Inflammatory macrophage (primary cell): ENCODE measurements at places on chromosomes 3 and 15.
A peak's percentile ranks its signal among the peaks of the same experiment; 100 is the strongest.

DNA sequence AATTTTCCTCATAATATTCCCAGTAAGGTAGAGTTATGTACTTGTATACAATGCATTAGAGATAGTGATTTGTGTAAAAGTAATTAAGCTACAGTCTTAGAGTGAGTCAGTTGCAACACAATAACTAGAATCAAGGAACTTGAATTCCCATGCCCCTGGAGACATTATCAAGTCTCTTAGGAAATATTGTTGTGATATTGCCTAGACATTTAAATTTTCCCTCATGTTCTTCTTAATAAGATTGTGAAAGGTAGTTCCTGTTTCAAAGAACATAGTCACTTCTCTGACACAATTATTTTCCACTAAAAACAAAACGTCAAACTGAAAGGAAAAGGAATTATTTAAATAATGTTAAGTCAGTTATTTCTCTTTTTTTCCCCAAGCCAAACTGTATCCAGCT, 13.0 kb upstream of the ATP1B3 start:
- DNase-seq: peak; percentile 98

DNA sequence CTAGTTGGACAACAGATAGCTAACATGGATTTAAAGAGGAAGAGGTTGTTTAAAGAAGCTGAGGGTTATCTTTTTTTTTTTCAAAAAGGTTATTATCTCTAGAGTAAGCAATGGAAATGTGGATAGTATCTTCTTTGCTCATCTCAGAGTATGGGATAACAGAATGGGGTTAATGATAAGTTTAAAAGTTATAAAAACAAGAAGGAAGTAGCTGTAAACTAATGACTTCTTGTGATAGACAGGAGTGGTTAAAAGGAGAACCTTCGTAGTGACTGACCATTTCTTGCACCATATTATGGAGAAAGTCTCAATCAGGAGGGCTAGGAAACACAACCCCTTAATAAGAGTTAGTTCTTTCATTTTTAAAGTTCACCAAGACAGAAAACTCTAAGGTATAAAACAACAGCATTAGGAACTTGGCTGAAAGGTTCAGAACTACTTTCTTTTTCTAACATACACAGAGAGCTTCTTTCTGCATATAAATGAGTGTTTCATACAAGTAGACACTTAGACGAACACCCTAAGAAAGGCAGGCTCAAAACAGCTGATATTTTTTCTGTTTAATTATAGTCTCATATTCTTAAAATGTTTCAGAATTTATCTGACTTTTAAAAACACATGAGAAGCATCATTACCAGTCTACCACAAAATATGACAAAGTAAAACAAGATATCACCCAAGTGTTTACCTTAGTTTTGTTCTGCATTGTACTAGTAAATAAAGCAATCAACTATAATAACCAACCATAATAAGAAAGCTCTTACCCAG, 140.0 kb downstream of the MEIS2 start:
- no peak for DNase-seq

- DNase-seq: no peak
These were observed 270.2 kb upstream of the THBS1 start for GRCh38 chr15:39310633-39311032.

DNA sequence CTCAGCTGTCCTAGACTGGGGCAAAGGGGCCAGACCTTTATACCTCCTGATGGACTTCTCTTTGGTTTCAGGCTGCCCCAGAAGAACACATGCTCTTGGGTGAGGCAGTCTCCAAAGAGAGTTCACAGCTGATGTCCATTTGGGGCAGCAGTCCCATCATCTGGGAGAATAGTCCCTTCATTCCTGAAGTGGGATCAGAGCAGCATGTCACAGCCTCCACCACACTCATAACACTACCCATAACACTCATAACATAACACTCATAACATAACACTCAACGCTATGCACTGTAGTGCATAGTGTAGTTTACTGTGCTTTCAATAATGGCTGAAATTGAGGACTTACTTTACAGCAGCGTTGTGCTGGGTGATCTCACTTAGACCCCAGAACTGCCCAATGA, 36.7 kb upstream of the PLCL2 start:
- no peak for DNase-seq

GRCh38 chr15:43489191-43489590, 3.8 kb downstream of the TP53BP1 start:
- no peak for DNase-seq

- no peak for DNase-seq
These were observed 150.5 kb upstream of the PRR20G start for GRCh38 chr3:127438371-127438770.

GRCh38 chr15:101092156-101092866, 159.5 kb downstream of the CHSY1 start:
- DNase-seq: peak; percentile 78

GRCh38 chr15:56776839-56777238, 43.5 kb upstream of the ZNF280D start:
- DNase-seq: no peak

DNA sequence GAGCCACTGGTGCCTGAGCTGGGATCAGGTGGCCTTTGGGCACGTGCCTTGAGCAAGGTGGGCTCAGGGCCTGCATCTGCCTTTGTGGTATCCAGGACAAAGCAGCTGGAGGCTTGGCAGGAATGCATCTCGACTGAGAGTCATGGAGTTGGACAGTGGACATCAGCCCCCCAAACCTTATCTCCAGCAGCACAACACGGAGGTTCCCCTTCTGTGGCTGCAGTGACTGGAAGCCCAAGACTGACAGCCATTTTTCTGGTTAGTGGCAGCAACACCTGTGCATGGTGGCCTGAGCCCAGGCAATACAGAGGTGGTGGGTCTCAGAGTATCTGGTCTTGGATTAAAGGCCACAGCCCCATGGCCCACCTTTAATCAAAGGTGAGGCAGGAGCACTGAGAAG, 27.8 kb upstream of the TSEN2 start:
- no peak for DNase-seq

GRCh38 chr3:52792961-52793695, 1.5 kb upstream of the ITIH3 start:
- DNase-seq: no peak

- no peak for DNase-seq
These were observed 38.4 kb downstream of the RASGRF1 start for GRCh38 chr15:79051941-79052731.

GRCh38 chr15:73374604-73375003, 5.8 kb upstream of the HCN4 start:
- no peak for DNase-seq

- DNase-seq: no peak
These were observed 37.6 kb downstream of the ADAMTS9 start for GRCh38 chr3:64650096-64650622.

- DNase-seq: peak; percentile 30
These were observed 61.0 kb upstream of the PPARG start for GRCh38 chr3:12227833-12228232.

GRCh38 chr15:46714950-46715349, 1002.4 kb upstream of the SEMA6D start:
- DNase-seq: no peak

DNA sequence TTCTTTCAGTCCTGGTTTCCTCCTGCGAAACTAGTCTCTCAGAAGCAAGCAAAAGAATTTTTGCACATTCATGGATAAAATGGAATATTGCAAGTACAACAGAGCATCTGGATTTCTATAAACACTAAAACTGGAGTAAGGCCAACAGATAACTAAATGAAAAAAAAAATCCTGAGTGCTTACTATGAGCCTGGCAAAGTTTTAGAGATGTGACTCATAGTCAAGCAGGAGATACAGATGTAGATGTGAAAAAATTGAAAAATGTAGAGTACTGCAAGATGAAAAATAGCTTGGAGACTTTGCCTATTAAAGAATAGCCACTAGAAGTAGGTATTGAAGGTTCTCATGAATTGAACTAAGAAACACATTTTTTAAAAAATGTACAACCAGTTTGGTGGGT, 397.4 kb downstream of the OTOL1 start:
- DNase-seq: no peak

DNA sequence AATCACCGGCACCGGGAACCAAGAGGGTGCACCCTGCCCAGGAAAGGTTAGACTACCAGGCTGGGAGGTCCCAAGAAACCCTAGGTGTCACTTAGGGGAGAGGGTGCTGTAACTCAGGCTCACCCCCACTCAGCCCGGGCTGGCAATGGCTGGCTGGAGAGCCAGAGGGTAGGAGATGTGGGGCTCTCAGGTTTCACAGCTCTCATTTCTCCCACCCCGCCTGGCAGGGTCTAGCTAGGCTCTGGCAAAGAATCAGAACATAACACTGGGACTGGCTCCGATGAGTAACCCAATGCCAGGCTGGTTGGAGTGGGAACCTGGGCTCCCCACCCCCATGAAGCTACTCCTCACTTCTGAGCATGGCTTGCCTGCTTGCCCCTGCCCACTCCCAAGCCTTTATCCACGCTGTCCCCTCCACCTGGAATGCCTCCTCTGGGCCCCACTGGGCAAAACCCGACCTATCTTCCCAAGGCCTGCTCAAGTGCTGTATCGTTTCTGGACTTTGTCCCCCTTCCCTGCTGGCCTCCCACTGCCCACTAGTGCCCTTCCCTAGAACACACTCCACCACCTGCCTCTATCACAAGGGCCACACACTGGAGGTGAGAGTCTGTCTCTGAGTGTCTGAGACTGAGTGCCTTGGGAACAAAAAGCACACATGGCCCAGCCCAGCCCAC, 2.0 kb downstream of the CIB2 start:
- no peak for DNase-seq

DNA sequence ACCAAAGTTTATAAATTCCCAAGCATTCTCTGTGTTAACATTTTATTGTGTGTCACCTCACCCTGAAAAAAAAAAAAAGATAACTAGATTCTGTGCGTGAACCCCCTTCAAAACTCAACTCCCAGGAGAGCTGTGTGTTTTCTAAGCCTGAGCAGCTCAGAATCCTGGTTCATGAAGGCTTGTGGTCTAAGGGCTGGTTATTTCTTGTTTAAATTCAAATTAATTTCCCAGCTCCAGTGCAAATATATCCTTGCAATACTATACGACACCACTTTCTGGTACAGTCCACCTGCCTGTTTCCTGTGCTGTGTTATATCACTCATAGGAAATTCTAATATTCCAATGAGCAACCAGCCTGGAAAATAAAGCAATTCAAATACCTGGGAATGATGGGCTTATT, 23.4 kb upstream of the MYZAP start:
- no peak for DNase-seq

- DNase-seq: no peak
These were observed 477.4 kb downstream of the RSL24D1 start for GRCh38 chr15:54719325-54719724.

GRCh38 chr3:125179143-125179883, 33.2 kb downstream of the SLC12A8 start:
- DNase-seq: no peak

DNA sequence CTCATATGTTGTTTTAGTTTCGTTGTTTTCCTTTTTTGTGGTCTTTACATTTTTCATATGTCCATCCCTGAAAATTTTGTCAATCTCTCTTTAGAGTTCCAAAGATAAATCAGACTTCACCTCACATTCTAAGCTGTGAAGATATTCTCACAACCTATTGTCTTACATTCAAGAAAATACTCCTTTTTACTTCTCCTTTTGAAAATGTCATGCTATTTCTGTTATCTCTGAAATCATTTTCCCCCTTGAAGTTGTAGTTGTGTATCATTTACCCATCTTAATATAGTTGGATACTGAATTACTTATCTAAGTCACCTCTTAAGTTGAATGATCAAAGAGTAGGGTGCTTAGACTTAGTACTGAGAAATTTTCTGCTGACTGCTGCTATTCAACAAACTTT, 74.3 kb downstream of the DCUN1D1 start:
- no peak for DNase-seq

DNA sequence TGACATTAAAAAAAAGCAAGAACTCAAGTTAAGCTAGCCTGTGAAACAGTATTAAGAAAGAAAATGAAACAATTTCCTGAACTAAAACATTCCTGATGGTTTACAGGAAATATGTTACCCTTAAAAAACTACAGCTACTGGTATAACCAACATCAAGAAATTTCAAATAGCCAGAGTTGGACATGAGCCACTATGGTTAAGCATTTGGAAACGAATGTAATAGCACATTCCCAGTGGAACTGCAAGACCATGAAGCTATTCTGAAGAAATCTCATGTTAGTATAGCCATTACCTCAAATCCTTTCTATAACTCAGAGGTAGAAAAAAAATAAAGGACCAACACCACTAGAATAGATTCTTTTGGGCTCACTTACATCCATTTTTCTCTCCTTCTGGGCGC, 30.2 kb downstream of the CPNE4 start:
- no peak for DNase-seq

DNA sequence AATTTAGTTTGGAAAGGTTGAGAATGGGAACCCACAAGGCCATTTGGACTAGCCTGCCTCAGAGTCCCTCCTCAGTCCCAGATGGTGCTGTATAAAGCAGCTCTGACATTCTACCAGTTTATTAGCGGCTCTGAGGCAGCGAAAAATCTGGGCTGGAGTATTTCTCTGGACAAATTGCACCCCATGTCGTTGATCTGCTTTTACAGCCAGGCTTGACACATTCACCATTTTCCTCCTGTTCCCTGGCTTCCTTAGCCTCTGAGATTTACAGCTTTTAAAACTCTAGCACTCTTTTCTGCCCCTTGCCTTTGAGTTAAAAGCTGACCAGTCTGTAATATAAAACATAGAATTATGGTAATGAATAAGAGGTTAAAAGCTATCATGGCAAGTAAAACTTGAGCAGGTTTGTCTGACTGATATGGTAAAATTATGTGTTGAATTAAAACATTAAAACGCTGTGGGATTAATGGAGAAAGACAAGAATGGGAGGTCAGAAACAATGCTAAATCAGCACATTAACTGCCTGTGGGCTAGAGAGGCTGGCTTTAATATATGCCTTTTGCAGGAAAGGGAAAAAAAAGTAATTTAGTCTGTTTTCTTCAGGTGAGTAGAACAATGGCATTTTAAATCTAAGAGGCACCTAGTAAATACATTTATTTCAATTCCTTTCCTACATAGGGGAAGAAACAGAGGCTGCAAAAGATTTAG, 131.2 kb downstream of the MCTP2 start:
- DNase-seq: no peak

GRCh38 chr3:161781381-161781780, 284.8 kb downstream of the OTOL1 start:
- DNase-seq: peak; percentile 6

GRCh38 chr15:33742800-33743199, 225.5 kb upstream of the CHRM5 start:
- no peak for DNase-seq
